ENCODE measurements at places on chromosomes 3 and 15.

DNA sequence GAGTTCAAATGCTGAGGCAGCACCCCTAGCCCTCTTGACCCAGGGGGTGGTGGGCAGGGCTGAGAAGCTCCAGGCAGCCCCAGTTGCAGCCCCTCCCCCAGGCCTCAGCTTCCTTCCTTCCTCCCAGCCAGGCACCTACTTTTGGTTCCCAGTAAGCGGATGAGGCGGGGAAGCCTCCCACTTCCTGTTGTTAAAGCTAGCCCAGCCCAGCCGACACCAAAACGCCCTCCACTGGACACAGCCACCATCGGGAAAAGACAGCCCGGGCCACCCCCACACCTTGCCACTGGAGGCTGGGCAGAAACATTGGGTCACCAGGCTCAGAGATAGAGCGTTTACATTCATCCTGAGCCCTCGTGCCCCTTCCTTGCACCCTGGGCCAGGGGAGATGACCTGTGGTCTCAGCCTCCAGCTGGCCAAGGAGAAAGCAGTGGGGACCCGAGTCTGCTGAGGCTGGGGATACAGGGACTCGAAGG, 3.5 kb downstream of the DUSP7 start:
- no peak for DNase-seq

DNA sequence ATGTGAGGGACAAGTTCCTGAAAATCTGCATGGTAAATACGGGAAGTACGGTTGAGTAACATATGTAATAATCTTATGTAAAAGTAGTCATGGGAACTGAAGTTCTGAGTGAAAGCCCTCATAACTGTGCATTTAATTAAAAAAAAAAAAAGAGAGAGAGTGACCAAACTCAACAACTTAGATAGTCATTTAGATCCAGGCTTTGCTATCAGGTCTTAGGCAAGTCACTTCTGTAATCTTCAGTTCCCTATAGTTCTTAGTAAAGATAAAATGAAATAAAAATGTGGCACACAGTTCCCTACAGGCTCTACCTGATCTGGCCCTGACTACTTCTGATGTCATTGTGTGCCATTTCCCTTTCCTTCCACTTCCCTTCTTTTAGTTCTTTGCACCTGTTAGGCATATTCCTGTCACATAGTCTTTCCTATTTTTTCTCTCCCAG, 15.0 kb downstream of the RNF111 start:
- DNase-seq = no peak

DNA sequence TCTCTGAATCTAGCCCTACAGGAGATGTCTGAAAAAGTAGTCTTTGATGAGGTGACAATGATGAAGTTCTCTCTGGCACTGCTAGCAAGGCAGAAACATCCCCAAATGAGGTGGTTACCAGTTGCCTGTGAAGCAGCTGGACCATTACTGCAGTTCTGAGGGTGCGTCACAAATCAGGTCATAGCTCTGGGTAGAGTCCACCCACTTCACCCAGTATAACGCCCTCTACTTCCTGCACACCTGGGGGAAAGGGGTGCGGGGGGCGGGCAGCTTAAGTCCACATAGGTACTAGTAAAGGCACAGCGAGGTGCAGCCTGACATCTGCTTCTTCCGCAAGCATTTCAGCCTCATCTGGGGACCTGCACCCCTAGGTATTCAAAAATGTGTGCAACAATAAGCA, 13.4 kb upstream of the SATB1 start:
- DNase-seq = peak; percentile 52

DNA sequence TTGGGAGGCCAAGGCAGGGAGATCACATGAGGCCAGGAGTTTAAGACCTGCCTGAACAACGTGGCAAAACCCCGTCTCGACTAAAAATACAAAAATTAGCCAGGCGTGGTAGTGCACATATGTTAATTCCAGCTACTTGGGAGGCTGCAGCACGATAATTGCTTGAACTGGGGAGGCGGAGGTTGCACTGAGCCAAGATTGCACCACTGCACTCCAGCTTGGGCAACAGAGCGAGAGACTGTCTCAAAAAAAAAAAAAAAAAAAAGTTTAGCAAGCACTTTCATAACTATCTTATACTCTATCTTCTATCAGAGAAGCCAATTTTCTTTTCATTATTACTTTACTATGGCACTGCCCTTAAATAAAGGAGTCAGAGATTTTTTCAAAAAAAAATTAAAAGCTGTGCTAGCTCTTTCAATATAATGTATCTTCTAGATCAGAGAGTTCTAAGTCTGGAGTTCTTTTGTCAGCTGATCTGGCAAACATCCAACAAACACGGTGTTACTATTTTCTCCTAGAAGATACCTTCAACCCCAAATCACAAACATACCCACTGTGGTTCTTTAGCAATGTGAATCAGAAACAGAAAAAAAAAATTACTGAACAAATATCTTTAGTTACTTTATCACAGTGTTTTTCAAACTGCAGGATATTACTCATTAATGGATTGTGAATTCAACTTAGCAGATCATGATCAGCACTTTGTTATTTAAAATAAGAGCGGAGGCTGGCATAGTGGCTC, 3.0 kb downstream of the ZNF770 start:
- no peak for DNase-seq

- DNase-seq = peak; percentile 65
These were observed 555 bp downstream of the ATP11B start for GRCh38 chr3:182793663-182794454.

GRCh38 chr3:16048435-16049318, 125.8 kb upstream of the GALNT15 start:
- DNase-seq = peak; percentile 28

DNA sequence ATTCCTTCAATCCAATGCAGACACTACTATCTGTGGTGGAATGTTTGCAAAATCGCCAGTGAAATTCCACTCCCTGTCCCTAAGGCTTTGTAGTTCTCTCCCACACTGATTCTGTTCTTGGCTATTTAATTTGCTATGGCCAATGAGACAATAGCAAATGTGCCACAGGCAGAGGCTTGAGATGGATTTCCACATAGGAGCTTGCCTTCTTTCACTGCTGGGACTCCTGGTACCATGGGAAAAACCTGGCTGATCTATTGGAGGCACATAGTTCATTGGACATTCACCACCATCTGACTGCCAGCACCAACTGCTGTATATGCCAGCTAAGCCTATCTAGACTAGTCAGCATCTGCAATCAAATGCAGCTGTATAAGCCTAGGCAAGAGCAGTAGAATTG, 103.8 kb downstream of the NR1D2 start:
- DNase-seq = no peak

- no peak for DNase-seq
These were observed 12.0 kb downstream of the CELSR3 start for GRCh38 chr3:48650723-48651122.

- DNase-seq = no peak
These were observed 89.7 kb downstream of the TP63 start for GRCh38 chr3:189720736-189721417.

DNA sequence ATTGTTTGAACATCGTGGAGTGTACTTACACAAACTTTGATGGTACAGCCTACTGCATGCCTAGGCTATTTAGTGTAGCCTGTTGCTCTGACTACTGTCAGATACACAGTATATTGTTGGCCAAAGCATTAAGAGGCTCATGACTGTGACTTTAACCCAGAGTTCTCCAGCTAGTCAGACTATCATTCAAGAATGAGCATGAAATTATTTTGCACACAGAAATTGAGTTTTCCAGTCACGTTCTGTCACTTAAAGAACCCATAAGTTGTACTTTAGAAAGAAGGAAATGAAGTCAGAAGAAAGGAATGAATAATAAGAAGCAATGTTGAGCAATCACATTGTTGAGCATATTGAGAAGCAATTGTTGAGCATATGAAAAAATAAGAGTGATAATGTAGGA, 37.6 kb upstream of the SLC22A13 start:
- DNase-seq = no peak

GRCh38 chr3:143896486-143896885, 48.2 kb upstream of the SLC9A9 start:
- no peak for DNase-seq

DNA sequence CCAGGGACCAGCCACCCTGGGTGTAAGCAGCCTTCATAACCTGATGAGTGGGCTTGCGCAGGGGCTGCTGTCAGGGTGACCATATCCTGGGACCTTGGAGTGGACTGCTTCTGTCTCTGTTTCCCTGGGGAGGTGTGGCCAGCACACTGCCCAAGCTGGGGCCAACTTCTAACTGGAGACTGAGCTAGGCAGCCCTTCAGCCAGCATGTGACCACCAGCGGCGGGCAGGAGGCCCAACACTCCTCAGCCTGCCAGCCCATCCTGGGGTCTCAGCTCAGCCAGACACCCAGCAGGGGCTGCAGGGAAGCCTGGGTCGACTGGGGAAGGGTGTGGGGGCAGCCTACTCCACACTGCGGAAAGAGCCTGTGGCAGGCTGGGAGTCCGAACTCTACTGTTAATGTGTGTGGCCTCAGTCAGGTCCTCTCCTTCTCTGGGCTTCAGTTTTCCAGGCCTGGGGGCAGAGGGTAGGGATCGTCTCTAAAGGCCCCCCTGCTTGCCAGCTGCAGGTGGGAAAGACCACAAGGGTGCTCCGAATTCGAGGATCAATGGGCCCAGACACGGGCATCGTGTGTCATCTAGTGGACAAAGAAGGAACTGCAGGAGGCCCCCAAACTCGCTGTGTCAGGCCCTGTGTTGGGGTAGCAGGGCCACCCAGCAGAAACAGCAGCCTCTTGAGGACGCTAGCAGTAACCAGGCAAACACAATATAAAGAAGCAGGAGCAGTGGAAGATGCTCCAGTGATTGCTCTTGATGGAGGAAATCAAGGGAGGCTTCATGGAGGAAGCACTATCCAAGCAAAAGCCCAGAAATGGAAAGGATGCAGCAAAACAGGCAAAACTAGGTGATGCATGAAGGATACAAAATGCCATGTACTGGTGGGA, 2.0 kb upstream of the SEMA3G start:
- peak; percentile 72 for DNase-seq

DNA sequence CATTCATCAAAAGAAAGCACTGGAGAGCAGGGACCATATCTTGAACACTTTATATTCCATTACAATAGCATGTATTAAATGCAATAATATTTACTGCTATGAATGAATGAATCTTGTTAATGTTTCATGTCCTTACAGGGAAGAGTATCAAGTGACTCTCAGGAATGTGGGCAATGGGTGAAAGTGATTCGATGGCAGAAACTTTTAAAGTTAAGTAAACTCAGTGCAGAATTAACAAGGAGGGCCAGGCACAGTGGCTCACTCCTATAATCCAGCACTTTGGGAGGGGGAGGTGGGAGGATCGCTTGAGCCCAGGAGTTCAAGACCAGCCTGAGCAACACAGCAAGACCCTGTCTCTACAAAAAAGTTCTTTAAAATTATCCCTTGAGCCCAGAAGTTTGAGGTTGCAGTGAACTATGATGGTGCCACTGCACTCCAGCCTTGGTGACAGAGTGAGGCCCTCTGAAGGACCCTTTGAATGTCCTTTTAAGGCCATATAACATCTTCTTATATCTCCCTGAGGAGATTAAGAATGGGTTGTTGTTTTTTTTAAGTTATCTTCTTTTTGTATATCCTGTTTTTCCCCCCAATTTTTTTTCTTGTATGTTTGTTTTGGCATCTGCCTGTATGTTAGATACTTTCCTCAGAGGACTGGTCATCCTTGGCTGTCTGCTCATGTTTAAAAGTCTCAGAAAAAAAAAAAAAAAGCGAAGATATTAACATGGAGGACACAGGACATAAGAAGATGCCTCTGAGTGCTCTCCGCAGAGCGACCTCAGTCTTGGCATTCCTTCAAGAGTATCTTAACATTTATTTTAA, 9.6 kb upstream of the FSIP1 start:
- no peak for DNase-seq

GRCh38 chr3:145094355-145094941, 1066.5 kb downstream of the PLOD2 start:
- no peak for DNase-seq

- no peak for DNase-seq
These were observed 88.8 kb downstream of the IGF1R start for GRCh38 chr15:98737159-98737558.

- DNase-seq = no peak
These were observed 5.7 kb upstream of the SEMA6D start for GRCh38 chr15:47711655-47712054.

DNA sequence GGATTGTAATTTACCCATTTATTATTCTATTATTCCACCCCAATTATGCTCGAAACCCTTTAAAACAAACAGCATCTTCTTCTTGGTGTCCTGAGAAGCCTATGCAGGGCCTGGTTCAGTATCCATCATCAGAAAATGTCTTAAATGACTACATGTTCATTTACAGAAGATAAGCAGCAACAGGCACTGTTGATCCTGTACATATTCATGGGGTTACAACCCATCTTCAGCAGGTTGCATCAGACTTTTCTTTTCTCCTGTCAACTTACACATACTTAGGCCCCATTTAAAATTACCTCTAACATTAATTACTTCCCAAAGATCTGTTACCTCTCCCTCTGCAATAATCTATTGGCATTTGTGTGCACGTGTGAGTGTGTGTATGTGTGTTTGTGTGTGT, 18.9 kb downstream of the TUSC7 start:
- DNase-seq = no peak

DNA sequence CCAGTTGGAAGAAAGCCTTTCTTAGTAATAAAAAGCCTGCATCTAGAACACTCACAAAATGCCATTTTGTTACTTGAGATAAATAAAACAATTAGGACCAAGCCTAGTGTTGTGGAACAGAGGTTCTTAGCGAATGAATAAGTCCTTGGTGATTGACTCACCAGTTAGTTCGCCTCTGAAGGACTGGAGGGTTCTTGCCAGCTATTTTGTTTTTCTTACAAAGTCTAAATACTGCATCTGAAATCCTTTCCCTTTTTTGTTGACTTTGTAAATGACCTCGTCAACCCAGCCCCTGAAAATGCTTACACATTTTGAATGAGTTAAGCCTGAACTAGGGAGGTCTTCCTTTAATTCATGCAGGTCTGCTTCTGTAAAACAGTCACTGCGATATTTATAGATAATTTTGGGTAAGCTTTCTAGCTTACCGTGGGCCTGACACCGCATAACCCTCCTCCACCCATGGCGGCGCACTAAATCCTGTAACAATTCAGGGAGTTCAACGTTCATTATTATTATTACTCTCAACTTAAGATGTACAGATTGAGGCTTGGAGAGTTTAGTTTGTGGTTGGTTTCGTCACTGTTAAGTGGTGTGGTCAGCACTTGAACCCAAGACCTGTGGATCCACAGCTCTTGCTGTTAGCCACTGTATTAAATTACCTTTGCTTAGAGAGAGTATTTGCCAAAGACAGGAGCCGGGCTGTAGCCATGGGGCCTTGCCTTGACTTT, 45.0 kb upstream of the SACM1L start:
- DNase-seq = no peak

DNA sequence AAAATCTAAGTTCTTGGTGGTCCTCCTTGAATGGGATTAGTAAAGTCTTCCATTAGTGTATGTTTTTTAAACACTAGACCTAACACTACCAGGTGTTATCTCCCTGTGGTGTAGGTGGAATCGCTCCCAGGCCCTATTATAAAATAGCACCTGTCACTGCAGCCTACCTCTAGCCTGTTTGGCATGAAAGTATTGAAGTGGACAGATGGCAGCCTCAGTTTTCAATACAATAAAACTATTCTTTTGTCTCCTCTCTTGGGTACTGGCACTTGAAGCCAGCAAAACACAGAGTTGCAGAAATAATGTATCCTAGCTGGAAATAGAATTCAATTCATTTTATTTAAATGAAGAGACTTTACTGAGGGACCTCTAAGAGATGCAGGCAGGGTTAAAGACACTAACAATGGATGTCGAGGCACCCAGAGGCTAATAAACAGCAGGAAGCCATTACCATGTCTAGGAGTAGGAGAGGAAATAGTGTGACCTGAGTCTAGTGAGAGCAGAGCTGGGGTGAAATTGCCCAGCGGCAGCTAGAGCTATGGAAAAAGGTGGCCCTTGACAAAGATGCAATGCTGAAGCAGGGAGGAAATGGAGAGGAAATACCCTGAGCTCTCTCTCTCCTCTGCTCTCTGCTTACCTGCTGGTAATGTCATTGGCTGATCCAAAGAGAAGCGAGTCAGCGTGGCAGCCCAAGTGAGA, 49.1 kb upstream of the TMEM158 start:
- DNase-seq = no peak
